ENCODE measurements at places on chromosomes 7 and 10. TPM values are rescaled to one million over a fixed set of nuclear protein-coding genes. Genes with fewer than 3 reads are reported as not detected.
A peak's percentile ranks its signal among the peaks of the same experiment; 100 is the strongest.

GRCh38 chr7:143396625-143397556, 11.8 kb downstream of the EPHA1 start:
- DNase-seq, result no peak

DNA sequence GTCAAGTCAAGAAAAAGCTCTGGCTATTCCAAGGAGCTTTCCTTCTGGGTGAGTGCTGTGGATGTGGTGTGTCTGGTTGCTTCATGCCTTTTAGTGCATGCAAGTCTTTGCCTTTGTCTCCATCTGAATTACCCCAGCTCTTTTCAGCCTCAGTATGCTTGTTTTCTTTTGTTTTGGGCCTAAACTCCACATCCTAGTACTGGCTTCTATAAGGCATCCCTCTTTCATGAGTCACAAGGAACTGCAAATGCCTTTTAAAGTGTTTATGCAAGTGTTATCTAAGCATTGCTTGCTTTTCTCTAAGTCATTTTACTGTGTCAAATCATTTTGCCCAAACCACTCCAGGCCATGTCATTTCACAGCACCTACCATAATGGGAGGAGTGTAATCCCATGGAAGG, 132.1 kb downstream of the PLCE1 start:
- no peak for DNase-seq

- no peak for DNase-seq
Measured at GRCh38 chr10:103448746-103449145, 3.4 kb downstream of the CALHM2 start.

DNA sequence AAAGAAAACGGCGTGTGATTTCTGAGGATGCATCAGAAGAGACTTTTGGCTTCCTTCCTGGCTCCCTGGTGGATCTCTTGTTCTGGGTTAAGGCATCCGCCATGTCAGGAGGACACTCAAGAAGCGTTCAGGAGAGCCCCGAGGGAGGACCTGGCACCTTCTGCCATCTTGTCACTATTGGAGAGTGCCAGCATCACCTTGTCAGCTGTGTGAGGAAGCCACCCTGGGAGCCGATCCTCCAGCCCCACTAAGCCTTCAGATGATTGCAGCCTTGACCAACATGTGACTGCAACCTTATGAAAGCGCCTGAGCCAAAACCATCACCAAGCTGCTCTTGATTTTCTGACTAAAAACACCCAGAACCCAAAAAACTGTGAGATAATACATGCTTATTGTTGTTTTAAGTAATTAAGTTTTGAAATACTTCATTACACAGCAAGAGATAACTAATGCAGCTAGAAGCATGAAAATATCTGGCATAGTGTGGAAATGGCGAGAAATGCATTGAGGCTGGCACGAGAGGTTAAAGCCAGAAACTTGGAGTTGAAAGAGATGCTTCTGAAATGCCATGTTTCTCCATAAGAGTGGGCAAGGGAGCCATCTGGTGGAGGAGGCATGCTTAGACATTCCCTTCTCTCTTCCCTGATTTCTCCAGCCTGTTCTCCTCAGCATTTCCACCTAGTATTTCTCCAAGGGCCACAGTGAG, 5.4 kb upstream of the ZFYVE27 start:
- no peak for DNase-seq

DNA sequence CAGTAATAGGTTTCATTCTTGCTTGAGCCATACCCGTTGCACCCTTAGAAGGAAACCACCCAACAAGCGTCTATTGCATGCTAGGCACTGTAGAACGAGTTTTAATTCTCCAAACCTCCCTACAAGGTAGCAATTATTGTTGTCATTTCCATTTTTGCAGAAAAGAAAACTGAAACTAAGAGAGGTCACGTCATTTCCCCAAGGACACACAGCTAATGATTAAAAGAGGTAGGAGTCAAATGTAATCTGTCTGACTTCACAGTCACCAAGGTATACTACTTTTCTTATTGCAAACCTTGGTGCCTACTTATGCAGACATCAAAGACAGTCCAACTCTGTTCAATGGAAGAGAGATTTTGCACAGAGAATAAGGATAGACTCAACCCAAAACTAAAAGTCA, 49.1 kb upstream of the C1QL3 start:
- no peak for DNase-seq

DNA sequence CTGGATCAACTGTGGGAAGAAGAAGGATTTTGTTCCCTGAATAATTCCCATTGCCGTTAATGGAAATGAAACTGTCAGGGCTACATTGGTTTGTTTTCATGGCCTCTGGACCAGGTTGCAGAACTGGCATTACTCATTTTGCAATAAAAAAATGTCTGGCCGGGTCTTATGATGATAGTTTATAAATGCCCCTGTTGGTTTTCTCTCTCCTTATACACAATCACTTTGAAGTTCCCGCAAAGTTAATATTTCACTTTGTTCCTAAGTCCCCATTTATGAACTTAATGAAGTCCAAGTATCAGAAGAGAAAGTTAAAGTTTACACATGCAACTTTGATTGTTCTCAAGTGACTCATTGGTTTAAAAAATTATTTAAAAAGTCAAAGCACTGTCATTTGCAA, 150.7 kb upstream of the PRR15 start:
- DNase-seq, result no peak

DNA sequence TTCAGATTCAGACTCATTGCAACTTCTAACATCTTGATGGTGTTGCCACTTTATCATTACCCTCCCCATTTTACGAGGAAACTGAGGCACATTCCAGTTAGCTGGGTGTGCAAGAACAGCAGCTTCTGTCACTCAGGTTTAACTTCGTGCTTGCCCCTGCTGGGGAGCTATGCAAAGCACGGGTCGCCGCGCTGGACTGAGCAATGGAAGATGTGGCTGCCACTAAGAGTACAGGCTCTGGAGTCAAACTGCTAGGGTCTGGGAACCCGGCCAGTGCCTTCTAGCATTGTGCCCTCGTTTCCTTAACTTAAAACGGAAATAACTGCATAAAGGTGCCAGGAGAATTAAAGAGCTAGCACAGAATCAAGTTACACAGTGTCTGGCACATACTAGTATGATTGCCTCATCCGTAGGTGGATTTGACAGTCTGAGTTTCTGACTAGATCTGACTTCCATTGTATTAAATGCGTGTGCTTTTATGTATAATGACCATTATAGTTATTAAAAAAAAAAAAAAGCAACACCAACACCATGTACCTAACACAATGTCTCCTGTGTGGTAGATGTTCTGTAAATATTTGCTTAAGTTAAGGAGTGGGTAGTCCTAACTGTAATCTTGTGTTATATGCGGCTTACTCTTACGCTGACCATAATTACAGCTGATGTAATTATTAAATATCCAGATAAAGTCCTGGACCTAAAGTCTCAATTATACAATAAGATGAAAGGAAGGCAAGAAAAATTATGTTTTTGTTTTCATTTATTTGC, 842 bp downstream of the ZNF22 start:
- DNase-seq, result peak; percentile 66

DNA sequence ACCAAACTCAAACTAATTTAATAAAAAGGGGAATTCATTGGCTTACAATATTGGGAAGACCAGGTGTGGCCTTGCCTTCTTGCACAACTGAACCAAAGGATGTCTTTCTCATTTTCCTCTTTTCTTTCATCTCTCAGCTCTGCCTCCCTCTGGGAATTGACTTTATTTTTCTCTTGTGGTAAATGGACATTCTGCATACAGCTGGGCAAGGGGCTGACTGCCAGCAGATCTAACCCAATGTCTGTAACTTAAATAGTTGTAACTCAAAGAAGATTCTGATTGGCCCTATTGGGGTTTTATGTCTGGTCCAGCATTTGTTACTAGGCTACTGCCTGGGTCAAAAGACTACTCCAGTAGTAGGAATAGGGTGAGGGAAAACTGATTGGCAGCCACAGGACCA, 15.3 kb downstream of the PTTG1IP2 start:
- no peak for DNase-seq

DNA sequence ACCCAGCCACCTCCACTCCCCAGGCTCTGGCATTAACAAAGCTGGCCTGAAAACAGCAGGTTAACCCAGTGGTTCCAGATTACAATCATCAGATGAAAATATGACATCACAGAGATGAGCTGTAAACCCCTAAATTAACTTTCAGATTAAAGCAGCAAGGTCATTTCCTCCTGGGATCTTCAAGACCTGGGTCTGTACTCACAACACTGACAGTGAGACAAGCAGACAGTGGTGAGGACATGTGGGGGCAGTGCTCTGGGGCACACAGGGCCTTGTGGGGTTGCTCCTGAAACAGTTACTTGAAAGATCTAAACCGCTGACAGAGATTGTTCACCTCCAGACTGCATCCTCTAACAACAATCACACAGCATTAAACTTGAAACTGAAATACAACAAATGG, 134.1 kb downstream of the ZNF438 start:
- no peak for DNase-seq

DNA sequence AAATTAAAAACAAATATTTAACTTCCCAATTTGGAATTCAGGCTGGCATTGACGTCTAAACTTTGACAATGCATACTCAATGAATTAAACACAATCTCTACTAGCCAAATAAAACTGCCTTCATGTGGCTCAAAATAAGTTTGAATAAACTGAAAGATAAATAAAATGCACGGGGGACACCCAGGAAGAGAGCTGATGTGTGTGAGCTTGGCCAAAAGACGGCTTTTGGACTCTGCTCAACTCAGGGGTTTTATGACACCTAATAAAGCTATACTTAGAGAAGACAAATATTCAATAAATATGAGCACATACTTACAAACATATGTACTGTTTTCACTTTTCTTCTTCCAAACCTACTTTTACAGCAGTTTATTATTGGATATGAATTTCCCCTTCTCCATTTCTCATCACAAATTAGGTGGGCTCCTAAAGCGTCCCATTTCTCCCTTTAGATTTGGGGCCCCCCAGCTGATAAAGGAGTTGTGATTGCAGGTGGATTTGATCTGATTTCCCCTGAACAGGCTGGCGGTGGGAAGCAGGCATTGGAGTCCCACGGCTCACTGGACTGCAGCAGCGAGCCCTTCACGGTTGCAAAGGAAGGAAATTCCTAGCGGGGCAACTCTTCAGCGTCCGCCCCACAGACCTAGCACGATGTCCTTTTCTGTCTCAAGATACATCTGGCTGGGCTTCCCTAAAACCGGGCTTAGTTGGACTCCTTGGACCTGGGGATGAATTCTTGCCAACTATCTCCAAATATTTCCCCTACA, 79.6 kb downstream of the INSIG1 start:
- no peak for DNase-seq

DNA sequence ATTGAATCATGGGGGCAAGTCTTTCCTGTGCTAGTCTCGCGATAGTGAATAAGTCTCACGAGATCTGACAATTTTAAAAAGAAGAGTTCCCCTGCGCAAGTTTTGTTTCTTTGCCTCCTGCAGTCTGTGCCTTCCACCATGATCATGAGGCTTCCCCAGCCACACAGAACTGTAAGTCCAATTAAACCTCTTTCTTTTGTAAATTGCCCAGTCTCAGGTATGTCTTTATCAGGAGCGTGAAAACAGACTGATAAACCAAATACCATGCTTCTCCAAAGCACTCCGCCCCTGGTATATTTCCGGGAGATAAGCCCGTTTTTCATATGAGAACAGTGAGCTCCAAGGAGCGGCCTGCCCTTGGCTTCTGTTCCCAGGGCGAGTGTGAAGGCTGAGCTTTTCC, 118.9 kb downstream of the EVX1 start:
- DNase-seq, result no peak

- DNase-seq, result no peak
Measured at GRCh38 chr10:71241830-71242621, 29.7 kb downstream of the UNC5B start.

- DNase-seq, result no peak
Measured at GRCh38 chr10:9172276-9172675, 1117.8 kb downstream of the GATA3 start.

DNA sequence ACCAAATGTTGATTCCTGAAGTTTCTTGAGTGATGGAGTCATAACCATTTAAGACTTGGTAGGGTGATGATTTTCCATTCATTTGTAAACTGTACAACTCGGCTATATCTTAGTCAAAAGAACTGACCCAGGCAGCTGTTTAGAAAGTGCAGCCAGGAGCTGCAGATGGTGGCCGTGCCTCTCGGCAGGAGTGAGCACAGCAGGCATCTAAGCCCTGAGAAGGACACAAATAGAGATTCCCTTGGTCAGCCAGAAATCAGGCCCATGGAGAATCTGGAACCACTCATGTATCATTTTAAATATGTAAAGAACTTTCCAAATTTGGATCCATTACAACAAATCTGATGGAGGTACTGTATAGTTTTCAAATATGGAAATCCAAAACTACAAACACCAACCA, 177.0 kb upstream of the AKR1E2 start:
- no peak for DNase-seq

GRCh38 chr7:95972523-95972922, 200.2 kb downstream of the DYNC1I1 start:
- no peak for DNase-seq

DNA sequence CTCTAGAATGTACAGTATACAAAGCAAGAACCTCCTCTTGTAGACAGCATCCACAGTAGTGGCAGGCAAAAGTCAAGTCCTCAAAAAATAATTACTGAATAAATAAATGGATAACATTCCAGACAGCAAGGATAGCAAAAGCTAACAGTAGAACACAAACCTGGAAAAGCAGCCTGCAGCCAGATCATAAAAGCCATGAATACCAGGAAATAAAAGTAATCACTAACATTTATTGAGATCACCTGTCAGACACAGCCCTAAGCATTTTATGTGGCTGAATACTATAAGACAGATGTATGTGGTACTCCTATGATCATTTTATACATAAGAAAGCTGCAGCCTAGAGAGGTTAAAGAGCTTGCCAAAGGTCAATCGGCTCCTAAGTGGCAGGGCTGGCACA, 34.0 kb downstream of the CUL2 start:
- no peak for DNase-seq

- no peak for DNase-seq
Measured at GRCh38 chr10:617471-617870, 72.0 kb downstream of the DIP2C start.

- DNase-seq, result no peak
Measured at GRCh38 chr10:51663086-51663485, 36.3 kb downstream of the CSTF2T start.

GRCh38 chr10:11959966-11960365, 82.6 kb downstream of the UPF2 start:
- DNase-seq, result no peak

DNA sequence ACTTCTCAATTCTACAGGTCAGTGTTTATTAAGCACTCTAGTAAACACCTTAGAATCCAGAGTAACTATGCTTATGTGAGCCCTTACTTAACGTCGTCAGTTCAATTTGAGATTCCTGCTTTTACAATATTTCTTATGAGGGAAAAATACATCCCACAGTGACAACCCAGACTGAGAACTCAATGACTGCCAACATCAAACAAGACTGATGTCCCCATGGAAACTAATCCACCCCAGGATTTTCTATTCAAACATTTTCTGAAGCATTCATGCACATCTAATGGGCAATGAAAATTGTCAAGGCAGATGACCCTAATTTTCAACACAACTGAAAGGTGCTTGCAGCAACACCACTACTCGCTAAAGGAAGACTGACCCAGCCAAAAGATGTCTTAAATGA, 67.0 kb downstream of the ATE1 start:
- no peak for DNase-seq

GRCh38 chr7:69403169-69403568, 195.1 kb upstream of the AUTS2 start:
- DNase-seq, result no peak

Gene FXYD4
- not detected for total RNA-seq

Gene REPIN1
- total RNA-seq, result 57.5 TPM

Data from activated naive CD8-positive, alpha-beta T cell treated with anti-CD3 and anti-CD28 coated beads, Interleukin-2, amount 10 ng/mL, durations not matched to agents 7 days and 5 days (primary cell).